ENCODE measurements at places on chromosomes 3 and 15.

DNA sequence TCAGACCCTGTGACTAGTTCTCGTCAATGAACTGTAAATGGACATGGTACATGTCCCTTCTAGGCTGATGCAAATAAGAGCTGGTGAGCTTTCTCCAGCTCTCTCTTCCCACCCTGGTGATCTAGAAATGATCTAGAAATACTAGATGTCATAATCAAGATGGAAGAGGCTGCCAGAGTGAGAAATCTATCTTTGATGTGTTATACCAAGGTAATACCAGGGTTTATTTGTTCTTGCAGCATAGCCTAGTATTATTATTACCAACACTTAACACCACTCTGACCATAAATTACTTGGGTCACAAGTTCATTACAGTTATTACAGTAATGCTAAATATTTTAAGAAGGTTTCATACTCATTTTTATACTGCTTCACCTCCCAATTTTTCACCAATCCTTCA, 138.4 kb upstream of the LMCD1 start:
- DNase-seq: no peak

- peak; percentile 58 for DNase-seq
Observed at GRCh38 chr3:48662753-48663488, at the start of gene CELSR3. TSS of gene CELSR3 (minus strand) at chr3:48662886. CDS start at chr3:48662634, 252 bp downstream.

DNA sequence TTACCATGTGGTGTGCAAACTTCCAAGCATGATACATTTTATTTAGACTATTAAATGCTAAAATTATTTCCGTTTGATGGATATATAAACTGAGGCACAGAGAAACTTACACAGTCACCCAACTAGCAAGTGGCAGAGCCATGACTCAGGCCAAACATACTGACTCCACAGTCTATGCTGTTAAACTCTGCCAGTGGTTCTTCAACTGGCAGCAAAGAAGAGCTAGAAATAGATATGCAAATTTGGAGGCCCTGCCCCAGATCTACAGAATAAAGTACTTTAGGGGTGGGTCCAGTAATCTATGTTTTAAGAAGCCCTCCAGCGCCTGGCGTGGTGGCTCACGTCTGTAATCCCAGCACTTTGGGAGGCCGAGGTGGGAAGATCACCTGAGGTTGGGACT, 400.0 kb downstream of the FOXP1 start:
- no peak for DNase-seq

GRCh38 chr3:56190771-56191305, 277.4 kb downstream of the ERC2 start:
- no peak for DNase-seq

- no peak for DNase-seq
Observed at GRCh38 chr3:13564751-13565560, 16.0 kb downstream of the FBLN2 start.

- peak; percentile 90 for DNase-seq
Observed at GRCh38 chr15:45429941-45430792, 51.8 kb upstream of the GATM start.

GRCh38 chr3:54191220-54191619, 68.9 kb downstream of the CACNA2D3 start:
- no peak for DNase-seq

- DNase-seq: no peak
Observed at GRCh38 chr15:49174902-49175301, 4.9 kb downstream of the GALK2 start.

- no peak for DNase-seq
Observed at GRCh38 chr3:143105170-143105569, 14.4 kb upstream of the CHST2 start.

- no peak for DNase-seq
Observed at GRCh38 chr3:172102123-172102882, 62.9 kb downstream of the FNDC3B start.

DNA sequence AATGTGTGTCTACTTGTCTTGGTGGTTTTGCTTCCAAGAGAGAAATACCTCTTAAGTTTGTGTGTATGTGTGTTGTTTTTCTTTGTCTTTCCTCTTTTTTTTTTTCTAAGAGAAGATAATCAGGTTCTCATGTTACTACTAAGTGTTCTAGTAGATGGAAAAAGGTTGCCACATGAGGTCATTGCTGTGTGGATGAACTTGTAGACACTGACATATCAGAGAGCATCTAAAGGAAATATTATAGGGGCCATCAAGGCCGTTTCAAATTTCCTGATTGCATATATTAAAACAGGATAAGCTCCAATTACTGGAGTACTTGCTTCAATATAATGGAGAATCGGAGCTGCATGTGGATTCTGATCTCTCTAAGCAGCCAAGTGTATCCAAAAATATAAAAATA, 747.5 kb downstream of the NR2F2 start:
- DNase-seq: no peak

DNA sequence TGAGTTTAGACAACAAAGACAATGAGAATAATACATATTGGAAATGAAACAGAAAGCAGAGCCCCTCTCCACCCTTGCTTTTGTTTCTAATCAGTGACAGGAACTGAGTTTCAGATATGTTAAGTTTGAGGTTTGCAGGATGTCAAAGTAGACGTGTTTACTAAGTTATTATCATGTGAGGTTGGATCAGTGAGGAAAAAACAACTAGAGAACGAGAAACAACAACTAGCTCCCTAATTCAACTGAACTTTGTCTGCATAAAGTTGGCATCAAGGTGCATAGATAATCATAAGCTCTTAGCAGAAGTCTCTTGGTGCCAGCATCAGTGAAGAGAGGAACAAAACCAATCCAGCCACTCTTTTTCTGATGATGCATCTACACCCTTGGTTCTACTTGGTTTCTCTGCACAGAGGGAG, 491.1 kb upstream of the NR2F2 start:
- no peak for DNase-seq

DNA sequence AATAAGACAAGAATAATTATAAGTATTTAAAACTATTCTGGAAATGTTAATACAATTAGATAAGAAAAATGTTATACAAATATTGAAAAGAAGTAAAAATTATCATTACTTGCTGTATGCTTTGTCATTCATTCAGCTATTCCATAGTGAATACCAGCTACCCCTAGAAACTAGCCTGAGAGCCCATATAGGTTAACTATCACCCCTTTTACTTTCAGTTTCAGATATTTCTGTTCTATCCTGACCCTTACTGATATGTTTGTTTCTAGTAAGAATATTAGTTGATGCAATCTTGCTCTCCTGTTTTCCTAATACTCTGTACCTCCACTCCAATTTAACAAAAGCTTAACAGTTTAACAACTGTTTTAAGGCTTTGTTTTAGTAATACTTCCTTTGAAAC, 31.6 kb downstream of the FAM227B start:
- DNase-seq: no peak

DNA sequence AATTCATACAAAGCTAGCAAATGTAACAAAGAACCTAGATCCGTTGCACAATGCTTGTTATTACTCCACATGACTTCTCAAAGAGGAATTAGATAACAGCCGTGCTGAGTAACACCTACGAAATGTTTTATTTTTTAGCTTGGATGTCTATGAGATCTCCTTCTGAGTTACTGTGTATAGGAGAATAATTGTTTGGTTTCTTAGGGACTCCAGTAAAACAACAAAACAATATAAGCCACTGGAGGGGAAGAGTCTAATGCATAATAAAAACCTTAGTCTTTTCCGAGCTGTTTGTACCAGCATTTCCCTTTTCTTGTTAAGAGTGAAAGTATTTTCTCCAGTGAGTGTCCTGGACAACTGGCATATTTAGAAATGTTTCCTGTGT, 15.6 kb downstream of the SNAP23 start:
- DNase-seq: peak; percentile 70

DNA sequence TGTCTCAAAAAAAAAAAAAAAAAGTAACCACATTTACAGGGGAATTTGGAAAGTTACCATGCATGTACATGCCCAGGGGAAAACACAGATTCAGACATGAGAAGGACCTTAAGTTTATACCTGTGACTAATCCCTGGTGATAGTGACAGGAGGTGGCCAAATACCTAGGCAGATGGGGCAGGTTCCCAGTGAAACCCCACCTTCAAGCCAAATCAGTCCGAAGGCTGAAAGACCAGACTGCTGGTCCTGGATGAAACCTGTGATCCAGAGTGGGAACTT, 15.8 kb downstream of the SPCS1 start:
- peak; percentile 17 for DNase-seq

- no peak for DNase-seq
Observed at GRCh38 chr3:145639003-145639606, 521.9 kb downstream of the PLOD2 start.

GRCh38 chr3:25831578-25831977, 41.7 kb downstream of the OXSM start:
- no peak for DNase-seq

GRCh38 chr3:183680061-183680460, 17.5 kb upstream of the YEATS2 start:
- no peak for DNase-seq

DNA sequence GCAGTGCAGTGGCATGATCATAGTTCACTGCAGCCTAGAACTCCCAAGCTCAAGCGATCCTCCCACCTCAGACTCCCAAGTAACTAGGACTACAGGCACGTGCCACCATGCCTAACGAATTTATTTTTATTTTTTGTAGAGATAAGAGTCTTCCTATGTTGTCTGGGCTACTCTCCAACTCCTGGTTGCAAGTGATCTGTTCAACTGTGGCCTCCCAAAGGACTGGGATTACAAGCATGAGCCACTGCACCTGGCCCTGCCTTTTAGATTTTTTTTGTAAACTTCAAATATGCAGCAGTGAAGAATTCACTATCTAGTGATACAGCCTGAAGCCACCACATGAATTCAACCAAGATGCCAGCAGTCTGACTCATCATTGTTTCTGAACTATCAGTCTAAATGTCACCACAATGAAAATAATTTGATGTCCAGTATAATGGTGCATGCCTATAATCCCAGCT, 32.7 kb downstream of the UBXN7 start:
- no peak for DNase-seq

- peak; percentile 19 for DNase-seq
Observed at GRCh38 chr3:171646357-171647133, 163.7 kb downstream of the PLD1 start.
